ENCODE measurements at places on chromosomes 6 and 20.
A peak's percentile ranks its signal among the peaks of the same experiment; 100 is the strongest.

- no peak for DNase-seq
Observed at GRCh38 chr6:56448046-56448445, 194.6 kb downstream of the DST start.

GRCh38 chr20:32966382-32966781 is 37.9 kb downstream of the SUN5 start:
- no peak for DNase-seq

- no peak for DNase-seq
Observed at GRCh38 chr6:155352811-155353210, 38.5 kb upstream of the TFB1M start.

DNA sequence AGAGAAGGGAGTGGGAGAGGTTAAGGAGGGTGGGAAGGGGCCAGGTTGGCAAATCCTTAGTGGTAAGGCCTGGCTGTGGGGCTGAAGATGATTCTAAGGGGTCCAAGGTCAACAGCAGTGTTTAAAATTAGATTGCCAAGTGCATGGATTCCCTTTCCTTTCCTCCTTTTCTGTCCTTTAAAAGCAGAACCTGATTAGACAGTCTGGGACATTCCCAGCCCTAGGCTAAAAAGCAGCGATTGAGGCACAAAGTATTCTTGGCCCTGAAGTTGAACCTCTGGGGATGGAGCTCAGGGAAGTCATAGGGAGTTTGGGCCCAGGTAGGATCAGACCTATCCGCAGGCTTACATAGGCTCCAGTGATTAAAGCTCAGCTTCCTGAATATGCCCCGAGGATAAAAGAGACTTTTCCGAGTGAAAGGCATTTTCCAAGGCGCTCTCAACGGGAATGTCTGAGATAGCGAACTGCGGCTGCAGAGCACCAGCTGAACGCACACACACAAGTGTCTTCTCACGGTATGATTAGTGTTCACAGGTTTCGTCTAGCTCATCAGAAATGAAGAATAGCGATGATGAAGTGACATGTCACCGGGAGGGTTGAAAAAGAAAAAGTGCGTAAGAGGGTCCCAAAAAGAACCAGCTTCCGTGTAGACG is 787 bp upstream of the CARMIL1 start:
- no peak for DNase-seq

- DNase-seq: peak; percentile 65
Observed at GRCh38 chr6:15491255-15491985, 171.4 kb downstream of the DTNBP1 start.

DNA sequence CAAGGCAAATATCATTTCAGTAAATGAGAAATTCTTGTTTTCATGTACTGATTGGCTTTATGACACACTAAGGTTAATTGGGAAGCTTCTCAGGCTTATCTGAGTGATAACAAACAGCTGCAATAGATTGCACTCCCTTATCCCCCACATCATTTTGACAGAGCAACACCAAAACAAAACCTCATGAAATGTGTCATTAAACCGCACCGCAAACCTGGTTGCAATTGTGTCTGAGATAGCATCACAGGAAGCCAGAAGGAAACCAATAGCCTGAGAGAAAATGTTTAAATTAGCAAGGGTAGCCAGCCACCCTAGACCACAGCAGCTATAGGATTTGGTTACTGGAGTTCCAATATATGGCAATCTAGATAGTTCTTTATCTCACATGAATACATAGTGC is 31.6 kb upstream of the LAMA4 start:
- DNase-seq: peak; percentile 9

DNA sequence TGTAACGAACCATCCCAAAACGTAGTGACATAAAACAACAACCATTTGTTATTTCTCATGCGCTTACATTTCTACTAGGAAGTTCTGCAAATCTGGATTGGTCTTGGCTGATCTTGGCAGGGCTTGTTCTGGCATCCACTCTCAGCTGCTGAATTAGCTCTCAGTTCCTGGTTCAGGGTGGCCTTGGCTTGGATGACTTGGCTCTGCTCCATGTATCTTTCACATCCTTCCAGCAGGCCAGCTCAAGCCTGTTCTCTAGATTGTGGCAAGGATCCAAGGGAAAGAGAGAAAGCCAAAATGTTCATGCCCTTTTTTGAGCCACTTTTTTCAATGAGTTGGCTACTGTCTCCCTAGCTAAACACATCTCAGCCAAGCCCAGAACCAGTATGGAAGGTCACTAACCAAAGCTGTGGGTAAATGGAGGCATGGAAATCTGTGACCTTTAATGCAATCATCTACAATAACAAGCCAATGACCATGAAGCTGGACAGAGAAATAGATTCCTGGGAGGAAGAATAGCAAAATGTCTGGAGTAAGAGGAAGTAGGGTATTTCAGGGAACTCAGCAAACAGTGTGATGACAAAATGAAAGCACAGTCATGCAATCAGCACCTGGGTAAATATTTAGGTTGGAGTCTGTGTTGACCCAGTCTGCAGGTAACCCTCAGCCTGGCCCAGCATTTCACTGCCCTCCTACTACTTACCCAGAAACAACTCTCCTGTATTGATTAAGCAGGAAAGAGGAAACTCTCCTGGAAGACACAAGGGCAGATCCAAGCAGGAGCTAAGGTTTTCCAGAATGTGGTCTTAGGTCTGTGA is 32.7 kb upstream of the SNAP25 start:
- no peak for DNase-seq

DNA sequence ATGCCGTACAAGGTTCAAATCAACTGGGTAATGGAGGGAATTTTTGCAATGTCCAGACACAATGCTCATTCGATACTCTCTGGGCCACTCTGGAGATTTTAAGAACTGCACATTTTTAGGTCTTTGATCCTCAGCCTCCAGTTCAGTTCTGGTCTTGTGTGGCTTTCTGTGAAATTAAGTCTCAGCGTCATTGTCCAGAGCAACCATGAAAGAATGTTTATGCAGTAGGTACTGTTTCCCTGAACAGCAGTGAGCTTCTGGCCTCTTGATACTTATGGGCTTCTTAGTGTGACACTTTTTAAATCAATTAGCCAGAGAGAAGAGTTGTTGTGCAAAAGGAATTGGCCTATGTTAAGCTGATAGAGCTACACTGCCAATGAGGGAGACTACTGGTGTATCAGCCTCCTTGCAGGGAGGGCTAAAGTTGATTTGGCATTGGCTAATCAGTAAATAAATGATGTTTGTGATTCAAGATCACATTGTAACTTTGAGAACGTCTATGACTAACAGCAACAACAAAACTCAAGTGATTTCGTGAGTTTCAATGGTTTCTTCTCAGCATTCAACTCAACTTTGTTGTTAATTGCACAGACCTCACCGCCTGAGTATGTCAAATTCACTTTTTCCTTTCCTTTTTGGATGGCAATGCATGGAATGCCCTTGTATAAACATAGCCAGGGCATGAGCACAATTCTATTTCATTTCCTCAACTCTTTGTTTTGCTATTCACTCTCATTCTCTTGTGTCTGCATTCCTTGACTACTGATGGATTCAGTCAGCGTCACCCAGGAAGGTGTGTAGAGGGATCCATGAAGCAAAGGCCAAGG is 85.1 kb downstream of the GJA1 start:
- no peak for DNase-seq

- DNase-seq: no peak
Observed at GRCh38 chr20:63509088-63509564, 10.2 kb upstream of the EEF1A2 start.

GRCh38 chr6:138555421-138555988 is 56.2 kb upstream of the NHSL1 start:
- DNase-seq: no peak

DNA sequence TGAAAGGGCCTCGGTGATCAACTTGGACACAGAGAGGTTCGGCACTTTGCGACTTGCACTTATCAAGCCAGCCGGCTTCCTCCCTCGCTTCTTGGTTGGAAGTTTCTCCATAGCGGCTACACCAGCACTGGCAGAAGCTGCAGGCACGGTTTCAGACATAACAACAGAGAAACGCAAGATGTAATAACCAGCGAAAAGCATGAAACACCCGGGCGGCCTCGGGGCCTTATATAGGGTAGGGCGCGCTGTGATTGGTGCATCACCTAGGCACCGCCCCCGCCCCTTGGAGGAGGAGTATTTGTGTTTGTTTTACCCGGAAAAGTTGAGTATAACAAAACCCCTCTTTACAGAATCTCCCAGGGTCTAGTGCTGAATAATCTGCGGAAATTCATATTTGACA is 20.7 kb downstream of the HFE start:
- DNase-seq: no peak

DNA sequence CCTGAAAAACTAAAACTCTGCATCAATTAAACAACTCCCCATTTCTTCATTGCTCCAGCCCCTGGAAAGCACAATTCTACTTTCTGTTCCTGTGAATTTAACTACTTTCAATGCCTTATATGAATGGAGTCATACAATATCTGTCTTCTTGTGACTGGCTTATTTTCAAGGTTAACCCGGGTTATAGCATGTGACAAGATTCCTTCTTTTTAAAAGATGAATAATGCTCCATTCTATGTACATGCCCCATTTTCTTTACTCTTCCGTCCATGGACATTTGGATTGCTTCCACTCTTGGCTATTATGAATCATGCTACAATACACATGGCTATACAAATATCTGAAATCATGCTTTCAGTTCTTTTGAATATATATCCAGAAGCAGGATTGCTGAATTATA is 334.9 kb upstream of the ID4 start:
- no peak for DNase-seq

GRCh38 chr6:31621320-31621939 is 915 bp downstream of the PRRC2A start:
- DNase-seq: no peak

DNA sequence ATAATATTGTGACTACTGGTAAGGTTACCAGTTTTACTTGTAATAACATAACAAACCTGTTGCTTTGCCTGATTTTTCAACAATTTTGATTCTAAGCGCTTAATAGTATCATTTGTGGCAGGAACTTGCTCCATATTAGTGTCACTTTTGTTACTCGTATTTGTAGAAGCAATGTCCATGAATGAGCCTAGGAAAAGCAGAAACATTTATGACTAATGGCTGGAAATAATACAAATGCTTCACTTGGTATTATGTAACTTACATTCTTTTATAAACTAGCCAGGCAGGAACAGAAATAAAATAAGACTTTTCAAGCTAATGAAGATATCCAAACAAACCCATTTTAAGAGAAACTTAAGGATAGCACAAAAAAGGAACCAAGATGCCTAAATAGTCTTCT is 38.9 kb downstream of the MAP3K7 start:
- no peak for DNase-seq

DNA sequence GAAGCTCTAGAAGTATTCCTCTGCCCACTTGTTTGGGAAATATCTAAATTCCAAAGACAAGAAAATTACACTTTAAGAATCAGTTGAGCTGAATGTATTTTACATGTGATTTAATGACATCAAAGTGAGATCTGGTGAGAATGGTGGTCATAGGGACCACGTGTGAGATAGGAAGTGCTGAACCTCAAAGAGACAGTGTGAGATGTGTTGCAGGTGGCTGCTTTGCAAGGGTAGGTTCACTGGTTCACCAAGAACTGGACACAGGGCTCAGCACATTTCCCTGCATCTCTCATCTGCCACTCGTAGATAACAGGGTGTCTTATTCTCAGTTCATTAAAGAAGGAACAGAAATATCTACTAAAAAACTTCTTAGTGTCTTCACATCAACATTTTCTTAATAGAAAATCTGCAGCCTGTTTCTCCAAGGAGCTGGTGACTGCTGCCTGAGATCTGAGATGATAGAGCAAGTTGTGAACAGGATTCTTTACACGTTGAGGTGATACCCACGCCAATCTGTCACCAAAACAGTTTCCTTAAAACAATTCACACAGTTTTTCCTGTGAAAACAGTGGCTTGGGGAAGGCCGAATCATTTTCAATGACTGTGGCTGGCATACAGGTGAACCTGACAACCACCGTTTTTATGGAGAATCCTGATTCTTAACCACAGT is 7.2 kb downstream of the CCR6 start:
- no peak for DNase-seq

DNA sequence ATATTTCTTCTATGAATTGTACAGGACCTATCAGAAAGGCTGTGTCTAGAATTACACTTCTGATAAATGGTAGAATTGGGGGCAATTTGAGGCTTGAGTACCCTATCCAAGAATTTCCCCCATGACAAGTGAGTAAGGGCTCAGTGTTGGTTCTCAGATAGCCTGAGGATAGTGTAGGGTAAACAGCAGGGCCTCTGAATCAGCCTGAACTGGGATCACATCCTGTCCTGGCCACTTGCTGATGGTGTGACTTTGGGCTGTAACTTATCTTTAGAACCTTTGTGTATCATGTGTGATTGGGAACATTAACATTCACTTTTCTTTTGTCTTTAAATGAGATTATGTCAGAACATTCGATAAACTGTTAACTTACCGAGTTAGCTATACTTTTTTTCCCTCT is 151.0 kb downstream of the CLIC5 start:
- no peak for DNase-seq

GRCh38 chr6:42007286-42008137 is 42.8 kb upstream of the TAF8 start:
- no peak for DNase-seq

- DNase-seq: no peak
Observed at GRCh38 chr6:141437685-141438084, 695.0 kb upstream of the GJE1 start.

DNA sequence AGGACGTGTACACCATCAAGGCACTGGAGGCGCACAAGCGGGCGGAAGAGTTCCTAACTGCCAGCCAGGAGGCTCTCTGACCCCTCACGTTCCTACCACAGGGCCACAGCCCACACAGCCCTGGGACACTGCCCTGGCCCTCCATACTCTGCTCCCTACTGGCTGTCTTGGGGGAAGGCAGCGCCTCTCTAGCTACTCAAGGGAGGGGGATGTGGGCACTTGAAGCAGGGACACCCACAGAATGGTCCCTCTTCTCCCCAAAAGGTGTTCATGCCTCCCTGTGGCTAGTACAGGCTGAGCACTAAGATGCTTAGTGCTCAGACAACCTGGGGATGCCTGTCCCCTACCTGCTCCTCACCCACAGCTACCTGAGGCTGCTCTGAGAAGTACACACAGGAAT is 2.5 kb downstream of the MEA1 start:
- DNase-seq: no peak

GRCh38 chr6:117483004-117483644 is 650 bp downstream of the DCBLD1 start:
- DNase-seq: no peak
